IPS DF 6.9 (cell line): ENCODE measurements at places on chromosomes 4 and X.

DNA sequence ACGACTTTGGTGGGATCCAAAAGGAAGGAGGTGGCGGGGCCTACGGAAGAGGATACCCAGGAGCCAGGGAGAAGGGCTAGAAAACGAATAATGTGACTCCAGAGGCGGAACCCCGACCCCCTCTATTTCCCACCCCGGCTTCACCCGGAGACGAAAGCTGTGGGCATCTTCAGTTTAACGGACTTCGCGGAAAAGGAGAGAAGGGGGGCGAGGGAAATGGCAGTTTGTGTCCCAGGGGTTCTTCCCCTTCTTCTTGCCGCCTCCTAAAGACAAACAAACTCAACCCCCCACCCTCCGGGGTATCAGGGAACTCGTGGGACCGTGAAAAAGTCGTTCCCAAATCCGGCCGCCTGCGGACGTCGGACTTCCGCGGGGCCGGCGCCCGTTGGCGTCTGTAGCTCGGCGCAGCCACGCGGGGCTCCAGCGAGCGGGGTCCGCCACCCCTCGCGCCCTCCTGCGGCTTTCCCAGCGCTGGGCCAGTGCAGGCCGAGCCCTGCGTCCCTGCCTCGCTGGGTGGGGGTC lies 3.6 kb upstream of the LEF1 start:
- no peak for DNase-seq
- H3K4me3 ChIP-seq = peak overlapping the region; percentile 28; the same call in 1 of the 2 replicates
- no peaks in the 10 kb centered on the region for H3K36me3 ChIP-seq
- H3K27me3 ChIP-seq = peaks cover 68% of the 10 kb centered on the region
- H3K27ac ChIP-seq = no peak overlapping the region
- H3K4me1 ChIP-seq = peaks cover 2% of the 10 kb centered on the region

- H3K4me1 ChIP-seq = no peaks in the 10 kb centered on the region
- H3K4me3 ChIP-seq = no peak overlapping the region
- H3K27ac ChIP-seq = no peak overlapping the region
- DNase-seq = peak; percentile 1
Observed at GRCh38 chr4:173591760-173592159, 61.7 kb upstream of the HAND2 start.

GRCh38 chr4:31124008-31124585 lies 403.9 kb downstream of the PCDH7 start:
- H3K4me3 ChIP-seq = no peak overlapping the region
- DNase-seq = no peak
- no peak overlapping the region for H3K27ac ChIP-seq
- no peaks in the 10 kb centered on the region for H3K27me3 ChIP-seq

DNA sequence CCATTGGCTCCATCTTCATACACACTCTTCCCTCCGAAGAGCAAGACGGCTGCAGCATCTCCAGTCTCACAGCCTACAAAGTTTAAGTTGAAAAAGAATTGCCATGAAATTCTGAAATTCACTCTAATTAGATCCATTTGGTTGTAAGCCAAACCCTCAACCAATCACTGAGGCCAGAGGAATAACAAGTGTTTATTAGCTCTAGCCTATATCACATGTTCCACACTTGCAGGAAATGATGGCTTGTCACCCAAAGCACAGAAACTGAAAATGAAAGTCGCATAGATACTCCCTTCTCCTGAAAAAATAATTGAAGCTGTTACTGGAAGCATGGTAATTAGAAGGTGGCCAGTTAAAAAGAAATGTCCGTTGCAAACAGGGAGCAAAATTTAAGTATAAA lies 1071.8 kb downstream of the CCSER1 start:
- no peak for DNase-seq
- no peak overlapping the region for H3K4me3 ChIP-seq
- no peaks in the 10 kb centered on the region for H3K4me1 ChIP-seq
- no peaks in the 10 kb centered on the region for H3K27me3 ChIP-seq
- H3K27ac ChIP-seq = no peak overlapping the region

GRCh38 chrX:4249401-4249800 lies 536.0 kb upstream of the PRKX start:
- H3K4me1 ChIP-seq = no peaks in the 10 kb centered on the region
- H3K27me3 ChIP-seq = no peaks in the 10 kb centered on the region
- no peak for DNase-seq
- H3K36me3 ChIP-seq = no peaks in the 10 kb centered on the region

DNA sequence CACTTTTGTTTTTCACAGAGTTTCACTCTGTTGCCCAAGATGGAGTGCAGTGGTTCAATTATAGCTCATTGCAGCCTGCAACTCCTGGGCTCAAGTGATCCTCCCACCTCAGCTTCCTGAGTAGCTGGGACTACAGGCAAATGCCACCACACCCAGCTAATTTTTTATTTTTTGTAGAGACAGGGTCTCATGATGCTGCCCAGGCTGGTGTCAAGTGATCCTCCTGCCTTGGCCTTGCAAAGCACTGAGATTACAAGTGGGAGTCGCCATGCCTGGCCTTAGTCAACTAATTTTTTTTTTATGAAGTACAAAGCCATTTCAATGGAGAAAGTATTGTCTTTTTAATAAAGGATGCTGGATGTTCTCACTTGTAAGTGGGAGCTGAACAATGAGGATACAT lies 51.3 kb upstream of the UXT start:
- H3K27me3 ChIP-seq = no peaks in the 10 kb centered on the region
- no peaks in the 10 kb centered on the region for H3K36me3 ChIP-seq
- H3K4me3 ChIP-seq = no peak overlapping the region
- no peak overlapping the region for H3K27ac ChIP-seq
- DNase-seq = no peak

DNA sequence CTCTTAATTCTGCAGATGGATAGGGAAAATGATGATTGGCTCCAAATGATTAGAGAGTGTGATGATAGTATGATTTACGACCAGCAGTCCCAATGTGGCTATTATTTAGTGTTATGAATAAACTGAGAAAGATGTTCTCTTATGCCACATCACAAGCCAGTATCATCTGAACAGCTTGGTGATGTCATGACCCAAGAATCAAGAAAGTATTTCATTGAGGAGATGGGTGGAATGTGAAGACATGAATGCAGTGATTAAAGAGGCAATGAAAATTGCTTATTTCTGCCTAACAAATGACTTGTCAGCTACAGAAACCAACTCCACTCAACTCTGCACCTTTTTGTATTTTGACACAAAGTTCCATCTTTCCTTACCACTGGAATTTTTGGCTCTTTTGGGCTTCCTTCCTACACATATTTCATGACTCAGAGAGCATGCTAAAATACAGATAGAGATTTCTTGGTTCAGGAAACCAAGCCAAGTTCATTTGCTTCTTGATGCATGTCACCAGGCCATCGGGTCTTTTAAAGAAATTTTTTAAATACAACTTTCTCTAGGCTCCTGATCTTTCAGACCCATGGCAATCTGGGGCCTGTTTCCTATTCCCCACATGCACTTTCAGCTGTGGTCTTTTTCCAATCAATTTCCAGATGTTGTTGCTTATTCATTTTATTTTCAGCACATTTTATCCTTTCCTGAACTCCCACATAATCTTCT lies 174.2 kb downstream of the HHIP start:
- H3K27ac ChIP-seq = no peak overlapping the region
- H3K36me3 ChIP-seq = no peaks in the 10 kb centered on the region
- DNase-seq = no peak
- no peaks in the 10 kb centered on the region for H3K27me3 ChIP-seq

DNA sequence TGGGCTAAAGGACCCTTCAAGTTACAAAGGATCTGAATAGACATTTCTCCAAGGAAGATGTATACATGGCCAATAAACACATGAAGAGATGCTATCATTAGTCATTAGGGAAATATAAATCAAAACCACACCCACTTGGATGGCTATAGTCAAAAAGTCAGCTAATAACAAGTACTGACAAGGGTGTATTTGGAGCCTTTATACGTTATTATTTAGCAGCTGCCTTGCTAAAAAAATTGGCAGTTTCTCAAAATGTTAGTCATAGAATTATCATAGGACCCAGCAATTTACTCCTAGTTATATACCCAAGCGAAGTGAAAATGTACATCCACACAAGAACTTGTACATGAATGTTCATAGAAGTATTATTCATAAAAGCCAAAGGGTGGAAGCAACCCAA lies 112.7 kb upstream of the DUSP21 start:
- no peak overlapping the region for H3K27ac ChIP-seq
- DNase-seq = no peak
- H3K4me3 ChIP-seq = no peak overlapping the region
- H3K27me3 ChIP-seq = no peaks in the 10 kb centered on the region
- no peaks in the 10 kb centered on the region for H3K36me3 ChIP-seq

GRCh38 chrX:104564921-104565703 lies 887 bp upstream of the IL1RAPL2 start:
- H3K27ac ChIP-seq = no peak overlapping the region
- H3K4me3 ChIP-seq = no peak overlapping the region
- no peaks in the 10 kb centered on the region for H3K36me3 ChIP-seq
- DNase-seq = no peak
- no peaks in the 10 kb centered on the region; the same call in 1 of the 2 replicates for H3K4me1 ChIP-seq

DNA sequence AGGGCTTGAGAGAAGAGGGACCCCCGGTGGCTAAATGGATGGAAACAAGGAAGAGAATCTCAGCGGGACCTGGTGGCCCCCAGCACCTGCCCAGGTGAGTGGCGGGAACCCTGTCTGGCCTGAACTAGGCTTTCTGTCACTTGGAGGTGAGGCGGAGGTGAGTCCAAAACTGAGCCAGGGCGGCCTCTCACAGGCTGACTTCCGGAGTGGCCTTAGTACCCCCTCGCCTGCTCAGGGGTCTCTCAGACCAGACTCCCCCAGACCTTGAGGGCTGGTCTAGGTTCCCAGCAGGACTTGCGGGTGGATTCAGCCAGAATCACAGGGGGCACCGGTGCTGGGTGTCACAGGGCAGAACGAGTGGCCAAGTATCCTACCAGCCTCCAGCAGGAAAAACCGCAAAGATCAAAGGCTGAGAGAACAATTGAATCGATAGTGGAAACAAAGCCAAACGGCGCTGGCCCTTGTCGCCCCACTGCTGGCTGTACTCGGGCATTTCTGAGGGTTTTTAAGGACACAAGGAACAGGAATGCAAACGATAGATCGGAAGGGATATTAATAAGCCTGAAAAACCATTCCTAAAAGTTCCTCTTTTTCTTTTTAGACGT lies 67.8 kb downstream of the WFS1 start:
- no peaks in the 10 kb centered on the region for H3K27me3 ChIP-seq
- no peaks in the 10 kb centered on the region; the same call in 1 of the 2 replicates for H3K4me1 ChIP-seq
- no peaks in the 10 kb centered on the region for H3K36me3 ChIP-seq
- no peak overlapping the region for H3K4me3 ChIP-seq
- no peak overlapping the region for H3K27ac ChIP-seq

DNA sequence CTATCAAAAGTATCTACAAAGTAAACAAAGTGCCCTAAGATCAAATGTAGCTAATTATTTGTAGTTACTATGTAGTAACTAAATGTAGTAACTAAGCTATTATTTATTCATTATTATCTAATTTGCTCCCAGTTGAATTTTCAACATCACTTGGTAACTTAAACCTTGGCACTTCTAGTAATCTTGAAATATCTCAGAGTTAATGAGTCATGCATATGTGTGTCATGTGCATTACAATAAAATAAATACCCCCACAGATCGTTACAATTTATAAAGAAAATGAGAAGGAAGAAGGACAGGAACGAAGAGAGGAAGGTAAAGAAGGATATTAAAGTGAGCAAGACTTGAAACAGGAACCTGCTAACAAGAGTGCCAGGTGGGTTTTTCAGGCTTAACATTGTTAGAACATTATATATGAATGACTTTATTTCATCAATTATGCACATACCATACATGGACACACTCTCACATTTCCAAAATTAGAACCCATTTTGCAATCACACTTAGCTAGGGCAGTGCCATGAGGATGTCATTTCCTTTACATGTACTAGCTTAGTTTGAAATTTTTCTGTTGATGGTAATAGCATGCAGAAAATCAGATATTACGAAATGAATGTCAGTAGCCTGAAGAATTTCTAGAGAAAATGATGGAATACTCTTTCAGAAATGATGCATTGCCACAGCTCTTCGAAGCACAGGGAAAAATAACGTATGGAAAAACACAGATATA lies 1670.4 kb upstream of the AGA start:
- H3K4me1 ChIP-seq = no peaks in the 10 kb centered on the region
- no peaks in the 10 kb centered on the region for H3K27me3 ChIP-seq
- H3K36me3 ChIP-seq = no peaks in the 10 kb centered on the region
- no peak overlapping the region for H3K4me3 ChIP-seq
- no peak for DNase-seq

- DNase-seq = no peak
- H3K4me1 ChIP-seq = peaks cover 2% of the 10 kb centered on the region; the same call in 1 of the 2 replicates
- H3K27me3 ChIP-seq = no peaks in the 10 kb centered on the region
- H3K4me3 ChIP-seq = no peak overlapping the region
Observed at GRCh38 chr4:186258216-186258811, 7.7 kb upstream of the F11 start.

GRCh38 chr4:17690135-17690534 lies 75.7 kb downstream of the MED28 start:
- no peak for DNase-seq
- H3K4me3 ChIP-seq = no peak overlapping the region
- no peak overlapping the region for H3K27ac ChIP-seq
- H3K4me1 ChIP-seq = no peaks in the 10 kb centered on the region

DNA sequence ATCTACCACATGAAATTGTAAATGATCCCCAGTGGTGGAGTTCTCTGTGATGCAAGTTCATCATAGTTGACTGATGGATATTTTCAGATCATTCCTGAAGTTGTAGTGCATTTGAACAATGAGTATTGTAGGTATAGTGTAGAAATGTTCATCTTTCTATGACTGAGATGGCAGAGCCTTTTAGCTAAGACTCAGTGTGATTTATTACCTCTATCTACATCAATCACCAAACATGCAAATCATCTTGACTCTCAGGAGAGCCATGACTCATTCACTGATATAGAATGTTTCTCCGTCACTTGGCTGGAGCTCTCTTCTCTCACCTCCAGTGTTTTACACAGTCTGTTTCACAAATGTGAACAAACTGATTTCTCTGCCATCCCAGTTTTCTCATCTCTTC lies 392.6 kb downstream of the IL1RAPL1 start:
- H3K4me3 ChIP-seq = no peak overlapping the region
- H3K27me3 ChIP-seq = no peaks in the 10 kb centered on the region

GRCh38 chrX:25810202-25810601 lies 327.9 kb upstream of the MAGEB18 start:
- H3K4me1 ChIP-seq = no peaks in the 10 kb centered on the region
- no peak for DNase-seq
- H3K27ac ChIP-seq = no peak overlapping the region
- no peaks in the 10 kb centered on the region for H3K36me3 ChIP-seq
- no peak overlapping the region for H3K4me3 ChIP-seq
- no peaks in the 10 kb centered on the region for H3K27me3 ChIP-seq

- no peak for DNase-seq
- H3K4me1 ChIP-seq = no peaks in the 10 kb centered on the region
- no peaks in the 10 kb centered on the region for H3K27me3 ChIP-seq
- no peaks in the 10 kb centered on the region for H3K36me3 ChIP-seq
- H3K27ac ChIP-seq = no peak overlapping the region
- H3K4me3 ChIP-seq = no peak overlapping the region
Observed at GRCh38 chr4:152359208-152360044, 176.5 kb downstream of the FBXW7 start.

GRCh38 chrX:104411800-104412199 lies 154.2 kb upstream of the IL1RAPL2 start:
- no peaks in the 10 kb centered on the region for H3K4me1 ChIP-seq
- DNase-seq = no peak
- H3K4me3 ChIP-seq = no peak overlapping the region
- no peaks in the 10 kb centered on the region for H3K36me3 ChIP-seq
- no peaks in the 10 kb centered on the region for H3K27me3 ChIP-seq
